ENCODE measurements at places on chromosomes 11 and 22.

GRCh38 chr11:125242141-125242775 lies 77.7 kb downstream of the PKNOX2 start:
- DNase-seq = no peak

- no peak for DNase-seq
Measured at GRCh38 chr11:8477151-8477550, 116.9 kb downstream of the STK33 start.

DNA sequence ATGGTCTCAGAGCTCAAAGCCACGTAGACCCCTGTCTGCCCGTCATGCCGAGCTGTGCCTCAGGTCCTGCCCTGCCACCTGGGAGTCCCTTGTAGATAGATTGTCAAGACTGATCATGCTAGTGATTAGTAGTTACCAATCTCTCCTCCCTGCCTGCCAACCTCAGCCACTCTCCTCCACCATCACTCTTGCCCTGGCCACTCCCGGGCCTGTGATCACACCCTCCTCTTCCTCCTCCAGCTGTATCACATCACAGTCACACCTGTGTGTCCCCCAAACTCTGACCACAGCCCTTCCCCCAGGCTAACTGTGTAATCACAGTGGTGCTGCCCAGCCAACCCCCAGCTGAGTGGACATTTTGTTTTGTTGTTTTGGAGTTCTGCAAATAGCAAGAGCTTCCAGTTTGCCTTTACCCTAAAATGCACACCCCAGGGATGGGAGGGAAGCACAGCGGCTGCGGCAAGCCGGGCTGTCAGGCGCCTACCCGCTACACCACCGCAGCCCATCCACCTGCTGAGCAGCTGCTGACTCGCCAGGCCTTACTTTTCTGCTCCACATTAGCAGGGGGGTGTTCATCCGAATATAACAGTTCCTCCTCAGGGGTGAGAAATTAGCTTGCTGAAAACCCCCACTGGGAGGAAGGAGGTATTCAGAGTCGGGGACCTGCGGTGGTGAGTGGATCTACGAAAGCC lies 45.8 kb downstream of the LRFN4 start:
- DNase-seq = no peak

GRCh38 chr22:42930810-42931420 lies 73.8 kb upstream of the ARFGAP3 start:
- DNase-seq = no peak

- no peak for DNase-seq
Measured at GRCh38 chr22:36332623-36333332, 55.0 kb downstream of the MYH9 start.

DNA sequence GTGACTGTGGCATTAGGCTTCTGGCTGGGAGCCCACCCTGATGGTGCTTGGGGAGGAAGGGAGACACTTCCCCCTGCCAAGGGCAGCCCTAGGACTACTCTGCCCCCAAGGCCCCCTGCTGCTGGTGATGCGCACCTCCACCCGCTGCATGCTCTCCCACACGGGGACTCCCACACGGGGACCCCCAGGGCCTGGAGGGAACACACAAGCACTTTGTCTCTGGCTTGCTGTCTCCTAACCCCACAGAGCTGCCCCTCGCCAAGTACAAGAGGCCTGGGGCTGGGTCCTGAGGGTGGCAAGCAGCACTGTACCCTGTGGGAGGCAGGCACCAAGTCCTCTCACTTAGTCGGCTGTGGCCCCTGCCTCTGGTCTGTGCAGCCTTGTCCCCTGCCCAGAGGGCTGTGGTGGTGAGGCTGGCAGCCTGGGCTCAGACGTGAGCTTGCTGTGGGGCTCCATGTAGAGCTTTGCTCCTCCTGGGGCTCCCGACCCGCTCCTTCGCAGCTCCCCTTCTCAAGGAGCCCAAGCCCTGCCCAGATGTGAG lies 7.9 kb downstream of the LRRC75B start:
- no peak for DNase-seq

DNA sequence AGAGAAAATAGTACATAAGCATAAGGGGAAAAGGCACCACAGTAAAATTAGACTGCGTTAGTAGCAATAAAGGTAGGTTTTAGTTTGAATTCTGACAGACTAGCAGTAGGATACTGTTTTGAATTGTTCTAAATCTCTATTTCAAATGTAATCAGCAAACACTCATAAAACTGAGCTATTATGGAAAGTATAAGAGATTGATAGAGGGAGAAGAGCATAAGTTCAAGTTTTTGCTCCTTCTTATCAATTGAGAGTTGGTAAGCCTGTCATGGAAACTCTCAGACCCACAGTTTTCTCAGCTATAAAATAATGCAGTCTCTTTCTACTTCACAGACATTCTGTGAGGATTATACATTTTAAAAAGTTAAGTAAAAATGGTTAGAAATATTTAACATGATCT lies 840.2 kb upstream of the CNTN5 start:
- DNase-seq = no peak

- DNase-seq = no peak
Measured at GRCh38 chr11:96186806-96187205, 156.2 kb downstream of the MAML2 start.

DNA sequence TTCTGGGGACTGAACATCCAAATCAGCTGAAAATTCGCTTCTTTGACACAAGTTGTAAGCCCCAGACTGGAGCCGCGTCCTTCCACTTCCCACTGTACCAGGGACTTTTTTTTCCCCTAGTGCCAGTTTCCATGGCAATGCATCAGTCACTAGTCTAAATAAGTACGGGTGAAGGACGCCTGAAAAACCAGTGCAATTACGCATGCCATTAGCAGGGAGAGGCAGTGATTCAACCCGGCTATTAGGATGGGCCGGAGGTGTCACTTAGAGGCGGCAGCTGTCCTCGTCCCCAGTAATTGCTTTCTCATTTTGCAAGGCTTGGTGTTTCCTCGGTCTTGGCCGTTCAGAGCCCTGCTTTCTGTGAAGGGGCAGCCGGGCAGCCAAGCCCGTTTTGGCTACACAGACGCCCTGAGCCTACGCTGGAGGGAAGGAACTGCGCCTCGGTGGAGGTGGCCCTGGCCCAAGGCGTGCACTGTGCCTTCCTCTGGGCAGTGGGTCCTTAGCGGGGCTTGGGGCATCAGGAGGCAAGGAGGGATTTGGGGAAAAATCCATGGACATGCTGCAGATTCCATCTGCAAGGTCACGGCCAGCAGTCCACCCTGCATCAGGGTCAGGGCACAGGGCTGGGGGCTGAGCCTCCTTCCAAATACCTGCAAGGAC lies 319.7 kb downstream of the CTTN start:
- no peak for DNase-seq

GRCh38 chr11:36009473-36009872 lies 65.6 kb downstream of the LDLRAD3 start:
- no peak for DNase-seq

GRCh38 chr11:119936426-119936825 lies 201.5 kb downstream of the TRIM29 start:
- DNase-seq = no peak

DNA sequence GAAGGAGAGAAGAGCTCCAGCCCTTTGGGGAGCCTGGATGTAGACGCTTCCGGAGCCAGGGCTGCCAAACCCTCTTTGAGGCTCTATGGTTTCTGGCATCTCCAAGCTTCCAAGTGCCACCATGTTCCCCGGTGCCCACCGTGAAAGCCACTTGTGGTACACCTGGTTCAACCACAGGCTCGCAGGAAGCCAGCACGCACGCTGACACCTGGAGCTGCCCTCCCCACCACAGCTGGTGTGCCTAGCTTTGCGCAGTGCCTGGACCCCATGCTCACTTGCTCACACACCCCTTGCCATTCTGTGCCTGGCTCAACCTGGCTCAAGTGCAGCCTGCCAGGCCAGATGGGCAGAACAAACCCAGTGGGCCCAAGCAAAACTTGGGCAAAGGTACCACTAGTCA lies 831.4 kb downstream of the DLG2 start:
- no peak for DNase-seq

GRCh38 chr22:24894220-24894975 lies 52.1 kb downstream of the LHFPL7 start:
- no peak for DNase-seq

DNA sequence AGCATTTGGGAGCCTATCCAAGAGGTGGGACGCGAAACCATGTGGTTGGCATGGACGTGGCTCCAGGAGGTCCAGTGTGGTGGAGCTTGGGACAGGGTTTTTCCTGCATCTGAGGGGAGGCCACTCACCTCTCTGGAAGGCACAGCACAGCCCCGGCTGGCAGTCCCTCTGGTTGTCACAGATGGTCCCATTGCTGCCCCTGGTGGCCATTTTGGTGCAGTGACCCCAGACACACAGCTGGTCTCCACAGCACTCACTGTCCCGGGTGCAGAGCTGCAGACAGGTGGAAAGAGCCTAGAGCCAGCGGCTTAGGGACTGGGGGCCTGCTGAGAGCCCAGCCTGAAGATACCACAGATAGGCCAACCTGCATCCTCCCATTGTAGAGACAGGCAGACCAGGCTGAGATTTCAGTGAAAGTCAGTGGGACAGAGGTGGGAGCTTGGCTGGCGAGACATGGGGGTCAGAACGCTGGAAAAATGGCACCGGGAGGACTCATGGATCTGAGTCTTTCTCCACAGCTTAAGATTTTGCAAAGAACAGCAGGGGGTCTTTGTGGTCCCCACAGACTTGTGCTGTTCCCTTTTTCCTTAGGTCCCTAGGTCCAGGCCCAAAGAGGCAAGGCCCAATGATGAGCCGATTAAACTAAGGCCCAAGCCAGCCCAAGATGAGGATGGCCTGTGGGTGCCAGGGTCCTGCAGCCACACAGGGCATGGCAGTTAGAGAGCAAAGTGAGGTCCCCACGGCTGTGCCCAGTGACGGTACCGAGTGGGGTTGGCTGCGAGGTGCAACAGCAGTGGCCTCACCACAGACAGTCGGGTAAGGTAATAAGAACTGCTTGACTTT lies 41.4 kb downstream of the DKK3 start:
- peak; percentile 38 for DNase-seq

- no peak for DNase-seq
Measured at GRCh38 chr11:78138694-78139421, 568 bp downstream of the ALG8 start.

DNA sequence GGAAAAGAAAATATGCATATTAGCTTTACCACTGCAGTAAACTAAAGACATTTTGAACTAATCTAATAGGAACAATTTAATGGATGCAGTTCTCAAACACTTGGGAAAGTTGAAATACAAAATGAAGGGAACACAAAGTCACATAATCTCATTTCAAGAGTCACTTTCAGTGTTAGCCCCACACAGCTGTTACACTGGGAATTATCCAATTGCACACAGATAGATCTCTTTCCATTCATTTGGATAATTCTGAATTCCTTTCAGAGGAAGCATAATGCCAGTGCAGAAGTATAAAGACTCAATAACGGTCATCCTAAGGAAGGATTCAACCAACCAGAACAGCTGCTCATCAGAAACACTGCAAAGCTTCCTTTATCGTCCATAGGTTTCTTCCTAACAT lies 173.3 kb downstream of the GRIA4 start:
- DNase-seq = no peak

GRCh38 chr11:72962717-72963116 lies 148.5 kb downstream of the ATG16L2 start:
- DNase-seq = no peak

DNA sequence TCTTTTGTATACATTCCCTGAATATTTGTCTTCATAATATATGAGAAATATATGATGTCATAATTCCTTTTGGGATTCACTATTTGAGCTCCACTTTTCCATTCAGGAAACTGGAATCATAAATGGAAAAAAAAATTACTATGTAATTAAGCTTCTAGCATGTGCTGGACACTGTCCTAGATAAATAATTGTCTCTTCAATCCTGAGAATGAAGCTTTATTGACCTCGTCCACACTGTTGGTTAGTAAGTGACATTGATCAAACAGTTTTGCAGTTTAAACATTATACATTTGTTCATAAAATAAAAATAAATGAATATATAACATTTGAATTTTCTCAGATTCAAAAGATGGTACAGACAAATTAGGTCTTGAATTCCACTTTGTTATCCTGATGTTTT lies 1691.2 kb downstream of the LRRC4C start:
- no peak for DNase-seq

- DNase-seq = no peak
Measured at GRCh38 chr11:19816817-19817216, 104.2 kb downstream of the NAV2 start.

DNA sequence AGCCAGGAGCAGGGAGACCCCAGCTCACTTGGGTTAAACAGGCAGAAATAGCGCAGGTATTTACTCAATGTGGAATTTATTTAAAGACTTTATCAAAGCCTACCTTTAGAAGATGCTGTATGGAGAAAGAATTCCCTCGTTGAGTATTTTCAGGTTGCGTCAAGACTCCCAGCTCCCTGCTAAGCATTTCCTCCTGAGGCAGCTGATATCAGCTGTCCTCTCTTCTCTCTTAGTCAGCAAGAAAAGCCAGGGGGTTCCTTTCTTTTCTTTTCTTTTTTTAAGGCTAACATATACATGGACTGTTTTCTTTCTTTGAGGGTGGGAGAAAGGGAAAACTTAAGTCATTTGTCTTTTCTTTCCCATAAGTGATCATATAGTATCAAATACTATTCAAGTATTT lies 125.8 kb upstream of the POU2AF2 start:
- no peak for DNase-seq

DNA sequence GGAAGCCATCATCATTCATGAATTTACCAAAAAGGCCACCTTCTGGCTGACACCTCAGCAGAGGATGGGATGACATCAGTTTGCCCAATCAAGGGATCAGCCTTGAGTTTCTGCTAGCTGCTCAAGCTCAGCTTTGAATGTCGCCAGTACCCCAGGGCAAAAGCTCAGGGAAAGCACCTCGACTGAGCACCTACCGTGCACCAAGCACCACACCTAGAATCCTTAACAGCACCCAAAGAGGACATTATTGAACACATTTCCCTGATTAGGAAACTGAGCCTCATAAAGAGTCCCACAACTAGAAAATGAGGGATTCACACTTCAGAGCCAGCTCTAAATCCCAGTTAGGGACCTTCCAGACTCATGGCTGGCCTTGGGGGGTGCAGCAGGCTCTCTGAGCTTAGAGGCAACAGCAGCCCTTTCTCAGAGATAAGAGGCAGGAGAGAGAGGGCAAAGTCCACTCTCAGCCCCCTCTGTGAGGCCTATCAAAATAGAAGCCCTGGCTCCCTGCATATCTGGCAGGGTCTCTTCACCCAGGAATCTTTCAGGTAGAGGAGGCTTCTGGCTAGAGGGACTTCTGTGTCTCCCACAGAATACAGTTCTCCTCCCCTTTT lies 13.4 kb upstream of the DAGLA start:
- DNase-seq = no peak

DNA sequence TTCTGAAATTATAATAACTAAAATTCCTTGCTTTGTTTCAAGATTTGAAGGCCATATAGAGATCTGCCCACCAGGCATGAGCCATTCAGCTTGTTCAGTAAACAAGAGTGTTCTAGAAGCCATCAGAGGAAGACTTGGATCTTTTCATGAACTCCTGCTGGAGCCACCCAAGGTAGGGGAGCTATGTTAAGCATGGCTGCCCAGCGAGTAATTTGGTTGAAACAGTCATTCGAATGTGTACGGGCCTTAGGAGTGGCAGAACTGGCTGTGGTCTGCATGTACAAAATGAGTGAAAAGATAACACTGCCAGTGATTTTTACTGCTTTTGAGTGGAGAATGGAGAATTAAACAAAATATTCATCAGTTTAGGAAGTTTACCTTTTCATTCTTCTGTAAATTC lies 103.7 kb downstream of the PPP6R3 start:
- DNase-seq = no peak

Measured in iPS DF 19.7 (cell line).